GM18507 (cell line): ENCODE measurements at places on chromosomes 11 and 22.

- no peak for DNase-seq
These were observed 44.1 kb upstream of the RAB1B start for GRCh38 chr11:66224226-66224855.

- no peak for DNase-seq
These were observed 114.8 kb downstream of the FAM76B start for GRCh38 chr11:95674657-95675358.

- DNase-seq = no peak
These were observed 52.8 kb downstream of the OSBP2 start for GRCh38 chr22:30747493-30747892.

GRCh38 chr11:100625041-100625440 lies 62.0 kb upstream of the ARHGAP42 start:
- no peak for DNase-seq

- peak; percentile 40 for DNase-seq
These were observed 47.0 kb downstream of the PACSIN2 start for GRCh38 chr22:42967933-42968332.
